ENCODE measurements at places on chromosomes 12 and 14.
A peak's percentile ranks its signal among the peaks of the same experiment; 100 is the strongest.

- peak; percentile 5 for DNase-seq
Observed at GRCh38 chr14:39469094-39469710, 37.0 kb upstream of the FBXO33 start.

GRCh38 chr12:81077329-81077685 is 572 bp upstream of the ACSS3 start:
- no peak for DNase-seq

GRCh38 chr12:8052679-8053078 is 13.5 kb downstream of the C3AR1 start:
- no peak for DNase-seq

GRCh38 chr12:15278816-15279658 is 43.3 kb upstream of the PTPRO start:
- no peak for DNase-seq

GRCh38 chr14:102362084-102362483 is 606 bp downstream of the CINP start:
- peak; percentile 22 for DNase-seq

DNA sequence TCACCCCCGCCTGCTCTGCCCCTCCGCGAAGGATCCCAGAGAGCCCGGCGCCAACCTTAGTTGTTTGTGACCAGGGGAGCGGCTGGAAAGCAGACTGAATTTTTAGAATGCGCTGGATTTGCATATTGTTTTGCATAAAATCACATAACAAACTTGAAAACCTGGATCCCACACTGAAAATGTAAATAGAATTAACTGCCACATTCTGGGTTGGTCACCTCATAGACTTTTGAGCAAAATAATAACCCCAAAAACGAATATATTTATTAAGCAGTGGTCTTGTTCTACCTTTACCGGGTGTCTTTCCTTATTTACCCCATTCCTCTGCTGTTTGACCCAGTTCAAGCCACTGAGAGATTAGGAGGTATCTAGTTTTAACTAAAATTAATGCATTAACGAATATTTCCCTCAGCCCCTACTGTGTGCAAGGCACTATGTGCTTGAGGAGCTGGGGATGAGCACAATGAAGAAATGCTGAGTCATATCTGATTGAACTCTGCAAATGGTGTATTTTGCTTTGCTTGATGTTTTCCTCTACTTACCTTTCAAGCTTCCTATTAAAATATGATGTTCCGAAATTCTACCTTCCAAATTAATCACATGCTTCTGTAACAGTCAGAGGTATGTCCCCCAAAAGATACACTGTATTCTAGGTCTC is 438 bp upstream of the EGLN3 start:
- DNase-seq, result no peak

- DNase-seq, result no peak
Observed at GRCh38 chr12:29150462-29150861, 1.4 kb downstream of the FAR2 start.

- no peak for DNase-seq
Observed at GRCh38 chr14:99846808-99847207, 53.6 kb downstream of the EML1 start.

- DNase-seq, result no peak
Observed at GRCh38 chr14:85634205-85634604, 104.3 kb downstream of the FLRT2 start.

DNA sequence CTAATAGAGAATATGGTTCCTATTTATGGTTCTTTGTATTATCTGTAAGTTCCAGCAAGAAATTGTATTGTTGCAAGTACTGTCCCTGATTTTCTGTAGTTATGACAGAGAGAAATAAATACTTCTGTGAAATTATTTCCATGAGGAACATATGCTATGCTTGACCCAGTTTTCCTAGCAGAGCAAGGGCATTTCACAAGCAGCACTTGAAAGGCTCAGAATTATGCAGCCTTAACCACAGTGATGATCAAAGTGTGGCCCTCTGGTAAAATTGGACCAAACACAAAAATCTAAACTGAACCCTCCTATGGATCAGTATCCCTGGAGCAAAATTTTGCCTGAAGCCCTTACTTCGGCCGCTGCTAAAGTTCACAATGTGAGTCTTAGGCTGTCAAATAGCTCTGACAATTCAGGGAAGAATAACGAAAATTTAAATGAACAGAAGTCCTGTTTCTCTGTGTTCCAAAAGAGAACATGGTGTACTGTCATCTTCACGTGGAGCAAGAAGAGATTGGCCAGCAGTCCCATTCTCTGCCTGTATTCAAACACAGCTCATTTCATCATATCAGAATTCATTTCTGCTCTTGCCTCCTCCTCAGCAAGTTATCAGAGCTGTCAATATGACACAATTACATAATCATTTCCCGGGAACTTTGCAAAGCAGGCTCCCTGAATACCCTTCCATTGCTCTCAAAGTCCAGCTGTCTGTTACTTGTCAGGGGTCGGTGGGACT is 471.9 kb downstream of the RPS29 start:
- DNase-seq, result no peak

DNA sequence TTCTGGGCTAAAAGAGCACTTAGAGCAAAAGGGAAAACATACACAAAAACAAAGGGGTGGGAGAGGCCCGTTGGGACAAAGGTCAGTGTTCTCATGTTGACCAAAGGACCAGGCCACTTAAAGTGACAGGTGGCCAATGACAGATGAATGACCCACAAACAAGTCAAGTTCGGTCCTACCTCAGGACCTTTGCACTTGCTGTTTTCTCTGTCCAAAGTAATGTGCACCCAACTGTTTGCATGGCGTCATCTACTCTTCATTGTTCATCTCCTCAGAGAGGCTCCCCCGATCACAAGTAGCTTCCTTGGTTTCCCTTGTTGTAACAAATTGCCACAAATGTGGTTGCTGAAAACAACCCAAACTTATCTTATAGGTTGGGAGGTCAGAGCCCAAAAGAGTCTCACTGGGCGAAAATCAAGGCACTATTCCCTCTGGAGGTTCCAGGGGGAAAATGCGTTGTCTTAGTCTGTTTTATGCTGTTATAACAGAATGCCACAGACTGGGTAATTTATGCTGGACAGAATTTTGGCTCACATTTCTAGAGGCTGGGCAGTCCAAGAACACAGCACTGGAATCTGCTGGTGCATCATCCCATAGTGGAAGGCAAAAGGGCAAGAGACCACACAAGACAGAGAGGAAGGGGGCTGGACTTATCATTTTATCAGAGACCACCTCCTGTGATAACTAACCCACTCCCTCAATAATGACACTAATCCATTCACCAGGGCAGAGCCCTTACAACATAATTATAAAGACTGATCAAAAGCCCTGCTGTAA is 23.9 kb downstream of the CLMN start:
- DNase-seq, result no peak

GRCh38 chr12:104423809-104424208 is 32.9 kb upstream of the CHST11 start:
- no peak for DNase-seq

GRCh38 chr12:91774434-91774921 is 371.2 kb downstream of the BTG1 start:
- DNase-seq, result no peak

Data from stimulated activated CD4-positive, alpha-beta T cell treated with anti-CD3 and anti-CD28 coated beads, Interleukin-1b, Interleukin-23, amount 100 ng/mL, for 4 hours (primary cell).